Stomach (tissue), 19 donors: ENCODE measurements at places on chromosomes 3 and 15. TPM values are rescaled to one million over a fixed set of nuclear protein-coding genes. Genes with fewer than 3 reads are reported as not detected.
A peak's percentile ranks its signal among the peaks of the same experiment; 100 is the strongest.

GRCh38 chr15:81095690-81096365 is 38.2 kb upstream of the CFAP161 start:
- DNase-seq: no peak

GRCh38 chr3:131735116-131735515 is 232.3 kb upstream of the MRPL3 start:
- DNase-seq: no peak

The GOLGA8G gene
- total RNA-seq: not detected

DNA sequence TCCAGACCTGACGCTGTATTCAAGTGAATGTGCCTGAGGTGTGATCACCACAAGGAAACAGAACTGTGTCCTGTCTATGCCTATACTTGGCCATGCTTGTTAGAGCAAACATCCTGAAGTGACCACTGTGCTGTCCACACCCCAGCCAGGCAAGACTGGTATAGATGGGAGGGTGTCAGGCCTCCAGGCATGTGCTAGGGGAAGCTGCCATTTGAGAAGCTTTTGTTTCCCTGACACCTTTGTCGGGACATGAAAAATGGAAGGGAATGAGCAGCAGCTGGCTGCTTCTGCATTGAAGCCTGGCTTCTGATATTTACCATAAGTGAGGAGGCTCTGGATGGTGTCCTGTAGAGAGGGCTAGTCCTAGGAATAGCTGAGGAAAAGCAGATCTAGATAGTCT is 106.2 kb downstream of the CPNE4 start:
- DNase-seq: no peak

The ZBED2 gene
- total RNA-seq: not detected

The ACP3 gene
- total RNA-seq: 3.5 TPM

DNA sequence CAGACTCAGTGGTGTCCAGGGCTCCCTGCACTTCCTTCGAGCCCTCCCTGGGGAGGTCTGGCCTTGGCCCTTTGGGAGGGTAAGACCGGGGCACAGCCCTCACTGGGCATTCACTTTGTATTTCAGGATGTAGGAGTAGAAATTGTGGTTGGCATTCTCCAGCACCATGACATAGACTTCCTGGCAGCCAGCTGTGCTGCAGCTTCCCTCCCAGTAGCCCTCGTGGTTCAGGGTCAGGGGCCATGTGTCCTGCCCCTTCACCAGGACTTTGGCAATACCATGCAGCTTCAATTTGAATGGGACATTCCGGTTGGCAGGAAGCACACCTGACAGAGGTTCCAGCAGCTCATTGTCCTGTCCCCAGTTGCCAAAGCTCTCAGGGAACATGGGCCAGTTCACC is 47.3 kb downstream of the KY start:
- no peak for DNase-seq

- no peak for DNase-seq
Measured at GRCh38 chr15:61016087-61016486, 213.0 kb downstream of the RORA start.

GRCh38 chr3:114872588-114872987 is 274.5 kb downstream of the ZBTB20 start:
- no peak for DNase-seq

DNA sequence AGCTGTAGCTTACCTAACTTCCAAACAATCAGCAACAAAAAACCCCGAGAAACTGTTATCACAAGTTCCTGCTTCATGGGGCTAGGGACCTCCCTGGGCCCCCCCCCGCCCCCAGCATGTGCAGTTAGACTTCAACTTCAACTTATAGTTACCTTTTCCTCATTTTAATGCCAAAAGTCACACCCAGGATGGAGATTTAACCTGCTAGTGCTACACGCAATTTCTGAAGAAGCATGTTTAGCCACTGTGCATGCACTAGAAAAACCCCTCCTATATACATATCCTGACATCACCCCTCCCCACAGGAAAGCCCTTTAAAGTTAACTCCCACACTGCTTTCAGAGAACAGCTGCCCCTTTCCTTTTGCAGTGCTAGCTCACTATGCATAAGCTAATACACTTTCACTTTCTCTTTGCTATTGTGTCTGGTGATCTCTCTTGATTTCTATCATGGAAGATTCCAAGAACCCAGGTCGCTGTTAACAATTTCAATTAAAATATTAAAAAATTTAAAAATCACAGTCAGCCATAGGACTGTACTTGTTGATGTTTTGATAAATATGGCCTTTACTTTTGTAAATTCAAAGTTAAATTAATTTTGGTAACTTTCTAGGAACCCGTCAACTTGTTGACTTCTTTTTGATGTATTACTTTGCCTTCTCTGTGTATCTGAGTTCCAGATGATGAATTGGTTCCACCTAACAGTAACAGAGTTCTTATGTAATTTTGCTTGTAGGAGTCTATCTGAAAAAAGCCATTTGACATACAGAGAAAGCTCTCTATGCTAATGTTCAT is 75.2 kb upstream of the ACAD9 start:
- no peak for DNase-seq

The BUB1B gene
- total RNA-seq: 25.0 TPM

DNA sequence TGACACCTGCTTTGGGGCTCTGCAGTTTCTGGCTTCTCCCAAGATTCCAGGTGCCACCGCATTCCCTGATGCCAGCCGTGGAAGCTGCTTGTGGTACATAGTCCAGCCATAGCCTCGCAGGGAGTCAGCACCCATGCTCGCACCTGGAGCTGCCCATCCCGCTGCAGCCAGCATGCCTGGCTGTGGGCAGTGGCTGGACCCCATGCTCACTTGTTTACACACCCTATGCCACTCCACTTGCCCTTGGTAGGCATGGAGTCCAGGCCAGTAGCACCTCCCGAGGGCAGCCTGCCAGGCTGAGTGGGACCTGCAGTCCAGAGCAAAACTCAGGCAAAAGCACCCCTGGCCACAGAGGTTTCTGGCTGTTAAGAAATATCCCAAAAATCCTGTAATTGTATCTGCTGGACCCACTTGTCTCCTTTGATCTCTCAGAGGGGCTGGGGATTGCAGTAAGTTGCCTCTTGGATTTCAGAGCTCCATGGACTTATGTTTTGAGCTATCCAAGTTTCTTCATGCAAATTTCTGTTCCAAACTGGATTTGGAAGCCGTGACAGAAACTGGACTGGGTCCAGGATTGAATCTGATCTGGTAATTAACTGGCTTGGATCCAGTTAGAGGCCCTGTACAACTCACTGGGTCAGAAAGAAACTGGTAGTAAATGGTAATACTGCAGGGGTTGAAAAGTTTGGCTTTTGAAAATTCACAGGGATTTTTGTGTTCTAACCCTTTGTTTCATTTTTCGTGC is 149.3 kb downstream of the FMN1 start:
- peak; percentile 48 for DNase-seq

The GCNT3 gene
- 16.9 TPM for total RNA-seq

GRCh38 chr3:145272684-145273083 is 888.3 kb downstream of the PLOD2 start:
- DNase-seq: peak; percentile 66

The ST3GAL6 gene
- total RNA-seq: not detected

The VEPH1 gene
- not detected for total RNA-seq

- DNase-seq: no peak
Measured at GRCh38 chr15:40927495-40927872, 1.7 kb upstream of the DLL4 start.

The GOLGA6D gene
- not detected for total RNA-seq

GRCh38 chr15:33022629-33023028 is 171.9 kb downstream of the FMN1 start:
- peak; percentile 73 for DNase-seq

DNA sequence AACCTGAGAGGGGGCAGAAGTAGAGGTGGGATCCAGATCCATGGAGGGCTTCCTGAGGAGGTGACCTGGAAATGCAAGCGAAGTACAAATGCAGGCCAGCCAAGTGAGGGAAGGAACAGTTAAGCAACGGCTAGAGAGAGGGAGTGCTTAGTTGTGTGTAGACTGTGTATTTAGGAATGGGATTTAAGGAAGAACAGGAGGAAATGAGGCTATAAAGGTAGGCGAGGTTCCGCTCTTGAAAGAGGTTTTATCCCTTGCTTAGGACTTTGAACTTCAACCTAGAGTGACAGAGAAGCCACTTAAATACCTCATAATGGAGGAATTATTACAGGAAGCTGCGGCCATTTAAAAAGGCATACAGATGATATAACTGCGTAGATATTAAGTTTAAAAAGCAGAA is 295.1 kb downstream of the THSD4 start:
- no peak for DNase-seq

DNA sequence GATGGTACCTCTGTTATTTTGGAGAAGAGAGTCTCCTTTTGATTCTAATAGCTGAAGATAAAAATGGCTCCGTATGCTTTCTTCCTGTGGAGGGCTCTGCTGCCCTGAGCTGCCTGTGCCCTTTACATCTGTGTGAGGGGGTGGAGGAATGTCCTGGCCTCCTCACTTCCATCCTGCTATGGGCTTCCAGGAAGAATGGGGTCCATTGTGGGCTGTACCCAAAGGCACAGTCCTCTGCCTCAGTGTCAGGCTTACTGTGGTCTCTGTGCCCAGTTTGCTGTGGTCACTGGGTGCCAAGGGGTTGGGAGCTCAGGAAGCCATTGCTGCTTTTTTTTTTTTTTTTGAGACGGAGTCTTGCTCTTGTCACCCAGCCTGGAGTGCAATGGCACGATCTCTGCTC is 14.4 kb downstream of the DAG1 start:
- no peak for DNase-seq

DNA sequence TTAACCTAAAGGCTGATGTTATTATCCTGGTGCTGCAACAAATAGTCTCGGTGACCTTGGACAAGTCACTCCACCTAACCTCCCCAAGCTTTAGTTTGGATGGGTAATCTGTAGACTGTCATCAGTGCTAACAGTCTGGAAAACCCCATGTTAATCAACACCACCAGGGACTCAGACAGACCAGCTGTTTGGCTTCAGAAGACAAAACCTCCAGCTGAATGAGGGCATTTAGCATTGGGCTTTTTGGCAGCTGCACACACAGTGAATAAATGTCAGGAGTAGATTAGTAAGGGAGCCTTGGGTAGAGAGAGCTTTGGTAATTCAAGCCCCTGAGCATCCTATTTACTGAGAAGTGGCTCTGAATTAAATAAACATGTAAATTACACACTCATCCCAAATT is 24.9 kb upstream of the C3orf80 start:
- DNase-seq: no peak

- no peak for DNase-seq
Measured at GRCh38 chr3:124510290-124510689, 220.0 kb upstream of the UMPS start.

DNA sequence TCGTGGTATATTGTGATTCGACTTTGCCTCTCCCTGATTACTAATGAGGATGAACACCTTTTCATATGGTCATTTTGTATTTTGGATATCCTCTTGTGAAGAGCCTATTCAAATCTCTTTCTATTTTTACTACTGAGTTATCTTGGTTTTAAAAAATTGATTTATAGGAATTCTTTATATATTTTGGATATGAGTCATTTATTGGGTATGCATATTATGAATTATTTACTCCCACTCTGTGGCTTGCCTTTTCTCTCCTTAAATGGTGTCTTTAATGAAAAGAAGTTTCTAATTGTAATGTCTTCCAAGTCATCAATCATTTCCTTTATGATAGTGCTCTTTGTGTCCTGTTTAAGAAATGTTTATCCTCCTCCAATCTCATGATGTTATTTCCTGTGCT is 191.5 kb upstream of the DPH6 start:
- no peak for DNase-seq

The MRPS22 gene
- total RNA-seq: 41.5 TPM

- peak; percentile 69 for DNase-seq
Measured at GRCh38 chr3:13483988-13484695, 4.0 kb downstream of the HDAC11 start.

The LYZL4 gene
- total RNA-seq: not detected

DNA sequence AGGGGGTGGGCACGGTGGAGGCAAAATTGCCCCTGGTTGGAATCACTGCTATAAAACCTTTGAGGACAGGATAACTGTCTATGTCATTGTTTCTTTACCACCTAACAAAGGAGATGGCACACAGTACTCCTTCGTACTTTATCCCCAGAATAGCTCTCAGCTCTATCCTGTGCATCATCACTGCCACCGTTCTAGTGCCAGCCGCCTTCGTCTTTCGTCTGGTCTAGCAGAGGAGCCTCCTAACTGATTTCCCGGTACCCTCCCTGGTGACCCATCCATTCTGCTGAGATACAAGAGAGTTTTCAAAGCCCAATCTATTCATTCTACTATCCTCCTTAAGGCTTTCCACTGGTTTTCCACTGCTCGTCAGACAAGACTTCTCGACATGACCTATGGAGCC is 67.9 kb upstream of the PRICKLE2 start:
- DNase-seq: no peak

DNA sequence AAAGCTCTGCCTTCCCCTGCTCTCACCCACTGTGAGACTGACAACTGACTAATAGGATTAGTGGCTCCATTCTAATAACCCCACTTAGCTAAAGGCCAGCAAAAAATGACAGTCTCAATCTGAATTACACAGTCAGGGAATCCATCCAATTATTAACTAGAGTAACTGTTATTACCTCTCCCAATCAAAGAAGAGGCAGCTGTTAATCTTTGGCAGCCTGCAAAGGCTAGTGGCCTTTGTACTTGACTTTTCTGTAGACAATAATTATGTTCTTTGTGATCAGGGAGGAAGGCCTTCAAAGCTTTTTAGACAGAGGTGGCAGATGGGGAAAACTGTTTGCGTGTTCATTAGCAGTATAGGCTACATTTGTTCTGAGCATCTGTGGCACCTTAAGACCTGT is 177.7 kb downstream of the ISL2 start:
- DNase-seq: peak; percentile 21

DNA sequence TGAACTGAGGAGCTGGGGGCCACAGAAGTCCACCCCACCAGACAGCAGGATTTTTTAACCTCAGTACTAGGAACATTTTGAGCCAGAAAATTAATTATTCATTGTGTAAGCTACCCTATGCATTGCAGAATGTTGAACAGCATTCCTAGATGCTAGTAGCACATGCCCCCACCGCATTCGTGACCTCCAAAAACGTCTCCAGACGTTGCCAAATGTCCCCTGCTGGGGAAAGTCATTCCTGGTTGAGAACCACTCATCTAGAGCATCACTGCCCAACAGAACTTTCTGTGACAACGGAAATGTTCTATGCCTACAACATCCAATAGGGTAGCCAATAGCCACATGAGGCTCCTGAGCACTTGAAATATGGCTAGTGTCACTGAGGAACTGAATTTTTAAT is 333.5 kb downstream of the FOXP1 start:
- DNase-seq: no peak

GRCh38 chr15:71777216-71777943 is 33.0 kb upstream of the NR2E3 start:
- no peak for DNase-seq

The TIPARP gene
- total RNA-seq: 73.4 TPM

The GCHFR gene
- 13.6 TPM for total RNA-seq

GRCh38 chr15:48646331-48646730 is 822 bp upstream of the FBN1 start:
- no peak for DNase-seq
